Left ventricle myocardium superior (tissue), 1 donor: ENCODE measurements at places on chromosomes 2 and 18. TPM values are rescaled to one million over a fixed set of nuclear protein-coding genes. Genes with fewer than 3 reads are reported as not detected.

RBBP8 gene
- 6.1 TPM for total RNA-seq

TEKT4 gene
- not detected for total RNA-seq

ABHD1 gene
- total RNA-seq: 2.0 TPM

CGREF1 gene
- total RNA-seq: 0.87 TPM

HOXD4 gene
- total RNA-seq: 0.22 TPM
